ENCODE measurements at places on chromosomes 2 and 18. TPM values are rescaled to one million over a fixed set of nuclear protein-coding genes. Genes with fewer than 3 reads are reported as not detected.

DNA sequence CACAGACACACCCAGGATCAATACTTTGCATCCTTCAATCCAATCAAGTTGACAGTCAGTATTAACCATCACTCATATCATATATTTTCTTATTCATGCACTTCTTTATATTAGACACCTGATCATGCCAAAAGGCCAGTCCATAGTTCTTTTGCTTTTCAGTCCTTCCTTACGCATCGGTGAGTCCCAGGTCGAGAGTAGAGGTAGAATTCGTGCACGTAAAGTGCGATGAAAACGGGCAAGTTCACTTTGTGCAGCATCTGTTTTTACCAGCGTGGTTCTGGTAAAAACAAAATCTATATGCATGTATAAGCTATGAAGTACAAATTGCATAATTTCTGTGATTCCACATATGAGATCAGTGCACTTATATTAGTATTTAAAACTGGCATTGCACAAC is 1.2 kb upstream of the COPS8 start:
- DNase-seq: no peak
- H3K4me1 ChIP-seq: peaks cover 19% of the 10 kb centered on the region
- peak overlapping the region; percentile 86 for H3K4me3 ChIP-seq
- H3K36me3 ChIP-seq: peaks cover 4% of the 10 kb centered on the region
- H3K27me3 ChIP-seq: no peaks in the 10 kb centered on the region

DPP10 gene
- total RNA-seq: not detected

- DNase-seq: no peak
- peaks cover 8% of the 10 kb centered on the region for H3K4me1 ChIP-seq
- H3K27me3 ChIP-seq: no peaks in the 10 kb centered on the region
- H3K4me3 ChIP-seq: no peak overlapping the region
- no peak overlapping the region for H3K27ac ChIP-seq
Observed at GRCh38 chr2:69994166-69994565, 32.7 kb upstream of the ASPRV1 start.

DNA sequence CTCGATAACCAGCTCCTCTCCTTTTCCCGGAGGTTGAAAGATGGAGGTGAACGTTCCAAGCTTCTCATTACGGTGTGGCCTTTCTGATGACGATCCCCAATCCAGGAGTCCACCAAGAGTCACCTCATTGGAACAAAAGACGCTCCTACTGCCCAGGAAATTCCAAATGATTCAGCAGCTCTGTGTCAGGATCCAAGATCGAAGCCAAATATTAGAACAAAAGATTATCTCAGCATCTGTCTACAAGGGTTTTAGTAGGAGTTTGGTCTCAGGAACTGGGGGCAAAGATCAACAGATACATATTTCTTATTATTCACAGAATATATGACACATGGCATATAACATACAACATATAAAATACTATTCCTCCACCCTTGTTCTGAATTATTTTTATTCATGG is 161.1 kb upstream of the RAB12 start:
- no peak overlapping the region for H3K27ac ChIP-seq
- no peaks in the 10 kb centered on the region for H3K4me1 ChIP-seq
- H3K4me3 ChIP-seq: no peak overlapping the region
- H3K27me3 ChIP-seq: no peaks in the 10 kb centered on the region

DNA sequence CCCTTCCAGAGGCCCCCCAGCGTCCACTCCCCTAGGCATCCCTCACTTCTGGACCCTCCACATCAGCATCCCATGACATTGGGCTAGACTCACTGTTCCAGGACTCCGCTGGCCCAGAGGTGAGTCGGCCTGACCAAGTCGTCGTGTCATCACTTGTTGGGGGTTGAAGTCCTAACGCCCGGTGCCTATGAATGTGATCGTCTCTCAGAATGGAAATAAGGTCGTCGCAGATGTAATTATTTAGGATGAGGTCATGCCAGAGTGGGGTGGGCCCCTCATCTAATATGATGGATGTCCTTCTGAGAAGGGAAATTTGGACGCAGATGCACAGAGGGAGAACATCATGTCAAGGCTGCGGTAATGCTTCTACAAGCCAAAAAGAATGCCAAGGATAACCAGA is 142.7 kb downstream of the AGAP1 start:
- DNase-seq: peak; percentile 53
- no peaks in the 10 kb centered on the region for H3K27me3 ChIP-seq
- no peak overlapping the region for H3K4me3 ChIP-seq
- peaks cover 56% of the 10 kb centered on the region for H3K4me1 ChIP-seq

DNA sequence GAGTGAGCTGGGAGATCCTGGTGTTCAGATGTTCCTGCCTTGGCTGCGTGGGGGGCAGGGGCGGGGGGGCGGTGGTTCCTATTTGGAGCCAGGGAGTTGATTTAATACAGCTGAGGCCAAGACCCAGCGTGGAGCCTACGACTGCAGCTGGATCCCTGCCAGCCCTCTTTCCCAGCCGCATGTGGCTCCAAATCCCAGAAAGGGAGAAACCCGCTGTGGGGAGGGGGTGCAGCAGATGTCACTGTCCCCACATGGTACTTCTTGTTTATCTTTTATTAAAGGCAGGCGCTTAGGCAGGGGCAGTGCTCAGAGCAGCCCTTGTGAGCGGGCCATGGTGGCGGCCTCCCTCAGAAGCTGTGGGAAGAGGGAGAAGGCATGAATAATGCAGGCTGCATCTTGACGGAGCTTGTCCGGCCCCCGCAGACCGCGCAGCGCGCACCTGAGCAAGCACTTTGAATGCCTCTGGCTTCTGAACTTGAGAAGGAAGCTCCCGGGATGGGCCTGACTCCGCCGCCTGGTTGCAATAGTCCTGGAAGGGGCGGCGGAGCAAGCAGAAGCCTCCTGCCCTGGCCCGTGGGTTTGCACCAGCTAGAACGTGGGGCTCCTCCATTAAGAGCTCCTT is 112.1 kb downstream of the GLI2 start:
- no peak overlapping the region for H3K27ac ChIP-seq
- no peak overlapping the region for H3K4me3 ChIP-seq
- DNase-seq: no peak
- H3K27me3 ChIP-seq: no peaks in the 10 kb centered on the region
- H3K36me3 ChIP-seq: 0 out of 2 replicates have a peak, but pooled peaks cover 9% of the 10 kb centered on the region

DNA sequence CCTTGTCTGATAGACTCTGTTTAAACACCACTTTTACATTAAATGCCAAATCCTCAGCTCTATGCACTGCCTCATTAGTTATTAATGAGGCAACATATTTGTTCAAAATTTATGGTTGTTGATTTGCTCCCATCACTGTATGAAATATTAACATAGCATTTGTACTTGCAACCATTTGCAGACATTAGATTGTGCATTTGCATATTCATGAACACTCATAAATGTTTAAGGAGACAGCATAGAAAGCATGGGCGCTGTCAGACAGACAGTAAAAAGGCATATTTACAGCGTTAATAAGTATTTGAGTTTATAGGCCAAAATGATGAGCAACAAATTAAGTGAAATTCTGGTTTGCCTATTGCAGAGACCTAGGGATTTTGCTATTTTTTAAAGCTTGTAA is 502.3 kb downstream of the TXNL1 start:
- H3K4me3 ChIP-seq: no peak overlapping the region
- no peaks in the 10 kb centered on the region for H3K36me3 ChIP-seq
- H3K4me1 ChIP-seq: peaks cover 12% of the 10 kb centered on the region
- H3K27ac ChIP-seq: no peak overlapping the region
- no peaks in the 10 kb centered on the region for H3K27me3 ChIP-seq

- H3K27me3 ChIP-seq: no peaks in the 10 kb centered on the region
- no peak overlapping the region for H3K27ac ChIP-seq
- no peak overlapping the region for H3K4me3 ChIP-seq
- H3K4me1 ChIP-seq: no peaks in the 10 kb centered on the region
Observed at GRCh38 chr2:196206804-196207203, 35.4 kb upstream of the STK17B start.

- no peak for DNase-seq
- no peaks in the 10 kb centered on the region for H3K27me3 ChIP-seq
- 0 out of 2 replicates have a peak, but pooled peaks cover 6% of the 10 kb centered on the region for H3K36me3 ChIP-seq
- H3K27ac ChIP-seq: no peak overlapping the region
- no peaks in the 10 kb centered on the region for H3K4me1 ChIP-seq
Observed at GRCh38 chr2:88755836-88756235, 64.4 kb downstream of the RPIA start.

NTSR2 gene
- total RNA-seq: not detected

DNA sequence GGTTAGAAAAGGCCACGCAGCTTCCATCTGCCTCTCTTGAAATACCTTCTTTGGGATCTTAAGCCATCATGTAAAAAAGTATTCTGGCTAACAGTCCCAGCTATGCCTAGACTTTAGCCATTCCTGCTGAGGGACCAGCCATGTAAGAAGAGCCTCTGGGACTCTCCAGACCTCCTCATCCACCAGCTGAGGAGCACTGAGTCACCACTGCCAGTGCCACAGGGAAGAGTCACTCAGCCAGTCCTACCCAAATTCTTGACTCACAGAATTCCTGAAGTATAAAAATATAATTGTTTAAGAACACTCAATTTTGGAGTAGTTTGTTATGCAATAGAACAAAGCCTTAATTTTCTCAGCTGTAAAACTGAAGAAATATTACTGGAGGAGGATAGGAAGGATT is 436.7 kb downstream of the ZEB2 start:
- peak overlapping the region; percentile 76 for H3K27ac ChIP-seq
- H3K4me1 ChIP-seq: peaks cover 81% of the 10 kb centered on the region
- H3K36me3 ChIP-seq: no peaks in the 10 kb centered on the region
- H3K27me3 ChIP-seq: no peaks in the 10 kb centered on the region
- peak; percentile 94 for DNase-seq

DNA sequence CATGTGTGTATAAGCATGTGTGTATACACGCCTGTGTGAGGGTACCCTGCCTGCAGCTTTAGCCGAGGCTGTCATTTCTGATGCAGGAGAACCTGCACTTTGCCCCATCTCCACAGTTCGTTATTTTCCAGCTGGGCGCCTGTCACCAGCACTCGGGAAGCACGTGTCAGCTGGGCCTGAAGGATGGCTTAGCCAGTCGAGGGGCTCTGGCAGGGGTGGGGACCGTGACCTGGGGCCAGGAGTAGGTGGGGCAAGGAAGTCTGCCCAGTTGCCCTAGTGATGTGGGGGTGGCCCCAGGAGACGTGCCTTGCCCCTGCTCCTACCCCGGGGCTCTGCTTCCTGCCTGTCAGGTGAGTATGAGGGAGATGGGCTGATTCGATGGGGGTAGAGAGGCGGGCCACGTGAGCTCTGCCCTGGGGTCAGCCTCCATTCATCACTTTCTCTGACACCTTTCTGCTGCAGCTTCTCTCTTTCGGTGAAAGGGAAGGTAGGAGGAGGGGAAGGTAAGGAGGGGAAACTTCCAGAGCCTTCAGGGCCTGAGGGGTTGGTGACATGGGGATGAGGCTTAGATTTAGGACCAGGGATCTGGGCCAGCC is 130.6 kb upstream of the SKOR2 start:
- 0 out of 2 replicates have a peak, but pooled peaks cover 3% of the 10 kb centered on the region for H3K27me3 ChIP-seq
- H3K4me3 ChIP-seq: no peak overlapping the region
- no peaks in the 10 kb centered on the region for H3K4me1 ChIP-seq
- no peak for DNase-seq

GRCh38 chr2:7767902-7768301 is 850.7 kb downstream of the RNF144A start:
- DNase-seq: no peak
- no peaks in the 10 kb centered on the region for H3K27me3 ChIP-seq
- no peaks in the 10 kb centered on the region for H3K36me3 ChIP-seq
- no peak overlapping the region for H3K27ac ChIP-seq

GRCh38 chr2:95552911-95553310 is 38.9 kb upstream of the TRIM43 start:
- H3K36me3 ChIP-seq: no peaks in the 10 kb centered on the region
- H3K4me1 ChIP-seq: no peaks in the 10 kb centered on the region
- H3K27ac ChIP-seq: no peak overlapping the region
- no peaks in the 10 kb centered on the region for H3K27me3 ChIP-seq

DNA sequence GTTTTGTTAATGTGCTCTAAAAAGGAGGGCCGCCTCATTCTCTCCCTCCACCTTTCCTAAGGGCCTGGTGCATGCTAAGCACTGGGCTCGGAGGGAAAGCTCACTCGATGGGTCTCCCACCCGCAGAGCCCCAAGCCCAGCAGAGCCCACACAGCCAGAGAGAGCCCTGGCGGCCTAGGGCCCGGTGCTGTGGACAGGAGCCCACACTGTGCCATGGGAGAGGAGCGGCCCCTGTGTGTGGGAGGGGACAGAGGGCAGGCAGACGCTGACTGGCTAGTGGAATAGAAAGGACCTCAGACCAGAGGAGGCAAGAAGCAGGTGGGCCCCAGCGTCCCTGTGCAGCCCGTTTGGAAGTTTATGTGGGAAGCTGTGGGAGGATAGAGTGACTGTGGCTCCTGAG is 49.4 kb upstream of the KCNF1 start:
- H3K36me3 ChIP-seq: no peaks in the 10 kb centered on the region
- H3K4me1 ChIP-seq: no peaks in the 10 kb centered on the region
- H3K4me3 ChIP-seq: no peak overlapping the region
- DNase-seq: no peak

DNA sequence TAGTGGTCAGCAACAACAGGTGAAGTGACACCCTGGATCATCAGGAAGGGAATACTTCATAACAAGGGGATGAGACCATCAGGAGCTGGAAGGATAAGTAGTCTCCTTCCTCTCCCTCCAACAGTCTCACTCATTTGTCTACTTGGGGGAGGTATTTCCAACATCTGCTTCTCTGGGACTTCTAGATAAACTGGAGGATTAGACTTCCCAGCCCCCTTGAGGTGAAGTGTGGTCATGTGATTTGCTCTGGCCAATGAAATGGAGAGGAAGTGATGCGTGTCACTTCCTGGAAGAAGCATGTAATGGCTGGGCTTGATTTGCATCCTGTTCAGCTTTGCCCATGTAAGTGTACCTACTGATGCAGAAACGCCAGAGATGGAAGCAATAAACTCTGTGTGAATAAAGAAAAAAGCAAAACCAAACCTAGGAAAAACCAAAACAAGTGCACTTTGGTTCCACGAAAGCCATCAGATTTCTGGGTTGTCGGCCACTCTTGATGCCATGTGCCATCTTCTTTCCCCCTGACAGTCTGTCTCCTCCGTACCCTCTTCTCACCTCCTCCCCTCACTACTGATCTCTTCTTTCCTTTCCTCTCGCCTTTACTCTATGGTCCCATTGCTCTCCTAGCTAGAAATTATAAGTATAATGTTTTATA is 76.1 kb upstream of the DNMT3A start:
- H3K27ac ChIP-seq: no peak overlapping the region
- H3K27me3 ChIP-seq: no peaks in the 10 kb centered on the region
- no peaks in the 10 kb centered on the region for H3K4me1 ChIP-seq
- no peak overlapping the region for H3K4me3 ChIP-seq
- no peaks in the 10 kb centered on the region for H3K36me3 ChIP-seq
- DNase-seq: no peak

GCKR gene
- 0.11 TPM for total RNA-seq

All from GM23248 (cell line).